ENCODE measurements at places on chromosomes 7 and 10. TPM values are rescaled to one million over a fixed set of nuclear protein-coding genes. Genes with fewer than 3 reads are reported as not detected.

The TUBAL3 gene
- not detected for total RNA-seq

The MEOX2 gene
- total RNA-seq = not detected

The C7orf57 gene
- not detected for total RNA-seq

GRCh38 chr7:17022920-17023319 lies 141.1 kb upstream of the AGR3 start:
- no peak for DNase-seq

DNA sequence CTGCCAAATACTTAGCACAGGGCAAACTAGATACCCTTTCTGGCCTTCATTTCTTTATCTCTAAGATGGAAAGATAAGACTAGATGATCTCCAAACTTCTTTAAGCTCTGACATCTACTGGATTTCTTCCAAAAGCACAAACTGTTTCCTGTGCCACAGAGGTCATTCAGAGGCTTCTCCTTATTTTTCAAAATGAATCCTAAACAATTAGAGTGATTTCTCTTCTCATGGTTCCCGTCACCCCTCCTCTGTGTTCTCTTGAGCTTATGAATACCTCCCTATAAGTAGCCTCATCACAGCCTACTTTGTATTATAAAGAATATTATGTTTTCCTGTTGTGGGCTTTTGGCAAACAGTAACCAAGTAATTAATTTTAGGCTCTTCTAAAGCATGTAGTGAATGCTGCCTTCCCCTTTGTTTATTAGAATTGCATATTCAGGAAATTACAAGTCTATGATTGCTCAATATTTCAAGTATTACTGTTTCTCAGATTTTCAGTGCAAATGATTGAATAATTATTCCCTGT lies 179.5 kb downstream of the REEP3 start:
- DNase-seq = no peak

GRCh38 chr10:47452495-47453140 lies 31.3 kb downstream of the ANXA8 start:
- DNase-seq = no peak

GRCh38 chr10:18205098-18205834 lies 65.0 kb downstream of the CACNB2 start:
- DNase-seq = no peak

GRCh38 chr10:117519286-117519685 lies 23.3 kb upstream of the EMX2 start:
- DNase-seq = no peak

GRCh38 chr10:131202990-131203389 lies 108.5 kb downstream of the TCERG1L start:
- DNase-seq = no peak

DNA sequence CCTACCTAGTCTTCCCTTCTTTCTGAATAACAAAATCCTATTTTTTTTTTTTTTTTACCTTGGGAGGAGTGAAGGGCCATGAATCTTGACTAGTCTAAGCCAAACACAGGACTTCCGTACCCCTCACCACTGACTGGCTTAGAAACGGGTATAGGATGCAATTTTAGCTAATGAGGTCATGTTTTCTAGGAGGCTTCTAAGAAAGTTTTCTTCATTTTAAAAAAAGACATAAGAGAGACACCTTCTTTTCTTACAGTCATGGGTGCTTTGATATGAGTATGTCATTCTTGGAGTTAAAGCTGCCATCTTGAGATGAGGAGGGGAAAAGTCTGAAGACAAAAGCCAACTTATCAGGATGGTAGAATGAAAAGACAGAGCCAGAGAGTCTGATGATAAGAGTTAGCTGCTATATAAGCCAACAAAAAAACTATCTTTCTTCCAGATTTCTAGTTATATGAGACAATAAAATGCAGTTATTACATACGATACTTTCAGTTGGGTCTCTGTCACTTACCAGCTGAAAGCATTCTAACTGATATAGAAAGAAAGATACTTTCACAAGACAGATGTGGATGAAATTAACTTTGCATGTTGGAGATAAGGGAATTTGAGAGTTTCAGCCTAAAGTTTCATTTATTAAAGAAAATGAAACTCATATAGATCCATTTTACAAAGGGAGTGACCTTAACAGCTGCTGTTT lies 34.0 kb downstream of the ZNF438 start:
- no peak for DNase-seq

- no peak for DNase-seq
These were observed 184.5 kb downstream of the JAZF1 start for GRCh38 chr7:27996141-27996540.

DNA sequence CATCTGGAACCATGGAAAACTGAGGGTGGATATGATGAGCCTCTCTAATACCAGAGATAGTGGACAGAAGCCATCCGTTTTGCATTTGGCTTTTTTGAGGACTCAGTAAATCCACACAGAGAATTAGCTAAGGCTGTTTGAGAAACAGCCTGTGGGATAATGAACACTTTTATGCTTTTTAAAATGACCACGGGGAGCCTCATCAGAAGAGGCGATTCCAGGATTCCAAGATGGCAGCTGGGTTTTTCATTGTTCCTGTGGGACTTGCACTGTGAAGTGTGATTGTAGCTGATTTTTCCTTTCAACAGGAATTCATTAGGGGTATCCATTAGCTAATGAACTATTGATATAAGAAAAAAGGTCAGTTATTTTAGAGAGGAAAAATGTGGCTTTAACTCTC lies 353.2 kb downstream of the AUTS2 start:
- DNase-seq = no peak

Data from naive thymus-derived CD8-positive, alpha-beta T cell (primary cell).